ENCODE measurements at places on chromosomes 3 and 15.
A peak's percentile ranks its signal among the peaks of the same experiment; 100 is the strongest.

DNA sequence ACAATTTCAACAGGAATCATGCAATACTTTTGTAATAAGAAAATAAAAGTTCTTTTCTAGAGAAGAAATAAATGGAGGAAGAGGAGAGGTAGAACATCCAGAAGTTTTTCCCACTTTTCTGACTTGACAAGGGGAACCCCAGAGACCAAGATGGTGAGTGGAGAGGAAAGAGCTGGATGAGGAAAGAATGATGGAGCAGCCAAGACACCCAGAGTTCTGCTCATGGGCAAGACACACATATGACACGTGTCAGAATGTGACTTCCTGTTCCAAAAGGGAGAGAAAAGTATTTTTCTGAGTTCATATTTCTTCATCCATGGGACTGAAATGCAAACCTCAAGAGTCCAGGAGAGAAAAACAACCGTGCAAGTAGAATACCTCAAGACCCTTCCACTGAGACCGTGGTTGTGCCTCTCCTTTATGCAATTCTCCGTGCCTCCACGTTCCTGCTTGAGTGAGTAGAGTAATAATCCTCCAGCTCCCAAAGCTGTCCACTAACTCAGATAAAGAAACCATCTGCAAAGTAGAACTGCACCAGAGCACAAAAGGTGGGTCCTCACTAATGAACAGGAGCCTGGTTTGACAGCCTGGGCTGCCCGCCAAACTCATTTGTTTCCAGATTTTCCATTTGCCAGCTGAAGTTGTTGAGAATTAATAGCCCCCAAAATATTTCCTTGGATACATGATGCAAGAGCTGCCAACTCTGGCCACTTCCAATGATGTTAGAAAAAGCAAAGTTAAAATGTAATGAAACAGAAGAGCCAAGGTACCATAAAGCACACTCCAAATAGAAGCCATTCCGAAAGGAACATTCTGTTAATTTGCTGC, 272.6 kb upstream of the IGF1R start:
- no peak for DNase-seq

DNA sequence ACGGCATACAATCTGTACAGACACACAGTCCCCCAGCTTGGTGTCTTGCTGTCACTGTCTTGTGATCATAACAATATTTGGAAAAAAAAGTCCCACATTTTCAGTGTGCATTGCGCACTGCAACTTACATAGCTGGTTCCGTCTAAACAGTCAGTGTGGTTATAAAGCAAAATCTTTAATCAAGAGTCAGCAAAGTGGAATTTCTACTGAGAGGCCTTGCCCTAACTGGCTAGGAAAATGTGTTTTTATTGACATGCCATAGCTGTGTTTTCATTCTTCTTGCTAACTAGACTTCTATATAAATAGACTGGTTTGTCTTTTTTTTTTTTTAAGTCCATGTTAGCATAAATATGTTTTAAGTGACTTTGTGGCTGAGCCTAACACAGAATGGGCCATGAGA, 174.8 kb downstream of the POLR2M start:
- no peak for DNase-seq

- no peak for DNase-seq
These were observed 32.0 kb downstream of the DNAH12 start for GRCh38 chr3:57512166-57512565.

DNA sequence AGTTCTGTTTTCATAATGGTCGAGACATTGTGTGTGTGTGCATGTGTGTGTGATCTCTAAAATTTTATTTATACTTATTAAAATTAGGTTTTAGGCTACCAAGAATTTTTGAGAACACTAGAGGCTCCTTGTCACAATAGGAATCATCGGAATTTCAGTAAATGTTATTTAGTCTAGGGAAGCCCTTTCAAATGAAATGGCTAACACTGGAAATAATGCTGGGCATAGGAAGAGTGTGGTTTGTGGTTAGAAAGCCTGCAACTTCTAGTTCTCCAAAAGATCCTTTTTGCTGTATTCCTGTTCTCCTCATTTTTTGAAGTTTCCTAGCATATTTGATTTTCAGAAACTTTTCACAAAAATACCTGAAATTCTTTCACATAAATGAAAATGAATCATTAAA, 92.5 kb upstream of the MBNL1 start:
- no peak for DNase-seq

DNA sequence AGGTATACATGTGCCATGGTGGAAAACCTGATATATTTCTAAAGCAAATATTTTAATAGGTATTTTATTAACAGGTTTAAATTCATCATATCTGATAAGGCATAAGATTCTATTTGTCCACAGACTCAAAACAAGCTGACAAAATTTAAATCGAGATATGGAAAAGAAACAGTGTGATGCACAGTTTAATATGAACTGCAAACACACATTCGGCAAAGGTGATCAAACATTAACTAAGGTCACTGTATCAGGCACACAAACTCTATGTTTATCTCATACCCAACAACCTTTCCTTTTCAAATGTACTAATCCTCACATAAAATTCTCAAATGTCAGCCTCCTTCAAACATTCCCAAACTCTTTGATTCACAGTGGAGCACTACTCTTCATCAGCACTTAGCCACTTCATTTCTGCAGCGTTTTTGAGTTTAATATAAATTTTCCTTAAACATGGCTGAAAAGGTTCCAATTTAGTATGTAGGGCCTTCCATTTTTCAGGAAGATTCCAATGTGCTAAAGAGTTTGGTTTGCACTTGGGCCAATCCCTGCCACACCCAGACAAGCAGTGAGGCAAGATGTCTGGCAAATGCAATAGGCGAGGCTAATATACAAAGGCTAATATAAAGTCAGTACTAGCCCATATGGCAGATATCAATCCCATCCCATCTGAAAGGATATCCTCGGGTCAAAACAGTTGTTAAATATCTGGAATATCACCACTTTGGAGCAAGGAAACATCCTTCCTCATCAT, 84.6 kb downstream of the GBE1 start:
- DNase-seq: no peak

DNA sequence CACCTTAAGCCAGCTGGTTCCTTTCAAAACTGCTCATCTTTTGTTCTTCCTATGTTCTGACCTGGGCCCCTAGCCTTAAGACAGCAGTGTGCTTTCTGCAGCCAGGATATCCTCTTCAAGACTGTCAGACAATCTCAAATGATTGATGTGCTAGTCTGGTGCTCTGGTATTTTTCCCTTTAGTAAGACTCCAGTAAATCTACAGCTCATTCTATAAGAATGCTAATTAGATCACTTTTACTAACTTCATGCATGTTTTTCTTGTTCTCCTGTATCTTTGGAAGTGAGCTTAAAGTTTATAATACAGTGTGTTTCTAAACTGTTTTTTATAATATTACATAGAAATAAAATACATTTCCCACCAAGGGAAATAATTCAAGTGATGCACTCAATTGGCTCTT, 220.9 kb upstream of the NANOGP8 start:
- DNase-seq: no peak

DNA sequence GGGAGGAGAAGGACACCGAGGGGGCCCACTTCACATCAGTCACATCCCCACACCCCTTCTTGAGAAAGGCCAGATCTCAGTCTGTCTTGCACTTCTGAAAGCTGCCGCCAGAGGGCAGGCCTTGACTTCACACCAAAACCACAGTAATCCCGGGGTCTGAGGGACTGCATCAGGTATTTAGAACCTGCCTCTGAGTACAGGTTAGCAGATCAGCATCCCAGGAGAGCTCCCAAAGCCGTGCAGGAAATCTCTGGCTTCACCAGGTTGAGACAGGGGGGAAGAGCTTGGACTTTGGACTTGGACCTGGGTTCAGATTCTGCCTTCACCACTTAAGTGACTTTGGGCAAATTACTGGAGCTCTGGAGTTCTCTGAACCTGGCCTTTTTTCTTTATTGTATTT, 50.3 kb downstream of the LHFPL4 start:
- peak; percentile 81 for DNase-seq

- no peak for DNase-seq
These were observed 14.9 kb upstream of the ZXDC start for GRCh38 chr3:126490619-126491018.

- no peak for DNase-seq
These were observed 2.9 kb downstream of the TM6SF1 start for GRCh38 chr15:83110381-83110780.

DNA sequence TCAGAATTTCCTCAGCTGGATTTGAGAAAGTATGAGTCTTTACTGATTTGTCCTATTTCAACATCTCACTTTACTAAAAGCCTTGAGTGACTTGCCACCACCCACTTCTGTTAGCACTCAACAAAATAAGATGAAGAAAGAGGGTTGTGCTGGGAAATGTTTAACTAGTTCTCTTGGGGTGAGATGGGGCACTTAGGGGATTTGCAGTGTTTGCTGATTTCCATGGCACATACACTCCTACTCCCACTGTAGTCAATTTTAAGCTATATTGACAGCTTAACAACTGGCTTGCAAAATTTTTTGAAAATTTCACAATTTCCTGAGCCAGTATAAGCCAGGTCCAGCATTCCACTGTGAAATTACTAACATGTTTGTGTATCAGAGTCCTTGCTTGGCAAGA, 463.1 kb upstream of the ARHGEF26 start:
- DNase-seq: no peak

GRCh38 chr15:73927003-73927475, 777 bp downstream of the LOXL1 start:
- DNase-seq: peak; percentile 61

DNA sequence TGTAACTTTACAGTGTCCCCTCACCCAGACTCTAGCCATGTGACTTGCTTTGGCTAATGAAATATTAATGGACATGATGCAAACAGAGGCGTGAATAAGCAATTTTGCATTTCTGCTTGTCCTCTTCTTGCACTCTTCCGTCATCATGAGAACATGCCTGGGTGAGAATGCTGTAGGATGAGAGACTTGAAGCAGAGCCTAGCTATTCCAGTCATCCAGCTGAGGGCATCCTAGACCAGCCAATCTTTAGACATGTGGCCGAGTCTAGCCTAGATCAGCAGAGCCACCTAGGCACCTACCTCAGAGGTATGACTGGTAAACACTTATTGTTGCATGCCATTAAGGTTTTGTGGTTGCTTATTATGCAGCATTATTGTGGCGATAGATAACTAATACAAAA, 450.5 kb upstream of the AZI2 start:
- DNase-seq: no peak

DNA sequence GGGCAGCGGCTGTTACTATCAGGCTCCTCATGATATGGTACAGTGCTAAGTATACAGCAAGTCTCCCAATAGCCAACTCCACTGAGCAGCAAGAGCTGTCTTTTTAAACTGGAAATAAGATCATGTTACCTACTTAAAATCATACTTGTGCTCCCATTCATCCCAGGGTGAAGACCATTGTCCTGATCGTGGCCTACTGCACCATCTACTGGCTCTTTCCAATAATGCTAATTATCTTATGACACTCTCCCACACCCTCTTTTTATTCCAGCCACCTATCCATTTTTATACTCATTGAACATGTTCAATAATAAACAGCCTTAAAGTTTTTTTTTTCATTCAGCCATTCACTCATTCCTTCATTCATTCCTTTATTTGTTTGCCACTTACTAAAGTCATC, 117.7 kb downstream of the GBE1 start:
- no peak for DNase-seq

- no peak for DNase-seq
These were observed 56.6 kb downstream of the XXYLT1 start for GRCh38 chr3:195214381-195214780.

All from stimulated activated CD4-positive, alpha-beta T cell treated with anti-CD3 and anti-CD28 coated beads, Interleukin-15, amount 100 ng/mL, for 24 hours (primary cell).